Ecto neural progenitor cell (in vitro differentiated cells): ENCODE measurements at places on chromosomes 11 and 22.
A peak's percentile ranks its signal among the peaks of the same experiment; 100 is the strongest.

DNA sequence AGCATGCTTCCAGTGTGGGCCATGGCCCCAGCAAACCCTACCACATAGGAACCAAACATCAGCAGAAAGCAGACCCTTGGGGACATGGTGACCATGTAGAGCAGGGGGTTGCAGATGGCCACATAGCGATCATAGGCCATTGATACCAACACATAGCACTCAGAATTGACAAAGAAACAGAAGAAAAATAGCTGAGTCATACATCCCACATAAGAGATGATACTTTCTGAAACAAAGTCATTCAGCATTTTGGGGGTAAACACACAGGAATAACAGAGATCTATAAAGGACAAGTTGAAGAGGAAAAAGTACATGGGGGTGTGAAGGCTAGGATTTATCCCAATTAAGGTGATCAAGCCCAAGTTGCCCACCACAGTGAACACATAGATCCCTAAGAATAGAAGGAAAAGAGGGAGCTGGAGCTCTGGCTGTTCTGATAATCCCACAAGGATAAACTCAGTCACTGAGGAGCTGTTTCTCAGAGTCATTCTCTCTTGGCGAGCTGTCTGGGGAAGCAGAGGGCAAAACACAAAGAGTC is at the start of gene OR8B4:
TSS of gene OR8B4 (minus strand) at position 488 of the 538 bp plus-strand sequence. CDS start at position 488, 0 bp downstream.
- no peak for DNase-seq

DNA sequence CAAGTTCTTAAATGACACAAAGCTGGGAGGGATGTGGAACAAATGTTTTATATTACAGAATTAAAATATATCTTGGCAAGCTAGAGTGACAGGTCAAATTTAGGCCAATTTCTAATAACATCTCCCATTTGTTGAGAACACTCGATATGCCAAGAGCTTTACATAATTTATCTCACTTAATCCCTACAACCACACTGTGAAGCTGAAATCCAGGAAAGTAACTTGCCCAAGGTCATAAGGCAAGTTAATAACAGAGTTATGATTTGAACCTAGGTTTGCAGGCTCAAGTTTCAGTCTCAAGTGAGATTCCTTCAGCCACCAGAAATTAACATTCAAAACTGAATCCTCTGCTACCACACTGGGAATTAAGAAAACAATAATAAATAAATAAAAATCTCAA is 38.3 kb downstream of the RAB30 start:
- no peak for DNase-seq

- DNase-seq: no peak
Observed at GRCh38 chr11:94396282-94396681, 4.9 kb downstream of the GPR83 start.

DNA sequence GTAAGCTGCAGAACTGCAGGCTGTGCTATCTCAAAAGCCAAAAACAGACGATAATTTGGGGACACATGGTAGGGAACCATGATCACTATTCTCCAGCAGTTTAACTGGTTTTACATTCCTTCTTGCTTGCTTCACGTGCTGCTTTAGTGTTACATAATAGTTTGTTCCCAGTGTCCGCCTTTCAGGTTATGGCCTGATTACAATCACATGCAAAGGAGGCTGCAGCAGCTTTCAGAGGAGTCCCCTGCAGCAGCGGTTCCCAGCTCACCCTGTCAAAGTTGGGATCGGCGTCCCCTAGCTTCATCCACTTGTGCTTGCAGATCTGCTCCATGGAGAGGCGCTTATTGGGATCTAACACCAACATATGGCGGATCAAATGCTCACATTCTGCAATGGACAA is 39.2 kb upstream of the APOA1 start:
- DNase-seq: no peak

DNA sequence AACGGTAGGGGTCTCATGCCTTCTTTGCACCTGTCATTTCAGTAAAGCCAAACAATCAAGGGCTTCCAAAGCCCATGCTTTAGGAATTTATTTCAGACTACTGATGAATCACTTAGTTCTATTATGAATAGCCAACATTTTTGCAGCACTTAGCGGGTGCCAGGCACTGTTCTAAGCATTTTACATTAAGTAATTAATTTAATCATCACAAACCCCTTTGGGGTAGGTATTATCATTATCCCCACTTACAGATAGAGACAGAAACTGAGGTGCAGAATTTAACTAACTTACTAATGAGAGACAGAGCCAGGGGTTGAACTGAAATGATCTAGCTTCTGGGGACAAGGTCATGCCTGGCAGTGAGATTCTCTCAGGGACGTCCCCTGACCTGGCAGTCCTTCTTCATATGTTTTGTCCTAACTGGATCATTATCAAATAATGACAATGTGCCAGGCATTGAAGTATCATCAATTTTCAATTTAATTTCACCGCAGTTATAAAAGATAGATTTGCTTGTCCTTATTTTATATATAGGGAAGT is 31.7 kb upstream of the NAV2 start:
- no peak for DNase-seq

GRCh38 chr11:132080127-132080526 is 709.7 kb downstream of the NTM start:
- no peak for DNase-seq

GRCh38 chr11:70398834-70399680 is 728 bp downstream of the CTTN start:
- DNase-seq: no peak

- peak; percentile 21 for DNase-seq
Observed at GRCh38 chr11:1194977-1195681, 27.7 kb upstream of the MUC5B start.

DNA sequence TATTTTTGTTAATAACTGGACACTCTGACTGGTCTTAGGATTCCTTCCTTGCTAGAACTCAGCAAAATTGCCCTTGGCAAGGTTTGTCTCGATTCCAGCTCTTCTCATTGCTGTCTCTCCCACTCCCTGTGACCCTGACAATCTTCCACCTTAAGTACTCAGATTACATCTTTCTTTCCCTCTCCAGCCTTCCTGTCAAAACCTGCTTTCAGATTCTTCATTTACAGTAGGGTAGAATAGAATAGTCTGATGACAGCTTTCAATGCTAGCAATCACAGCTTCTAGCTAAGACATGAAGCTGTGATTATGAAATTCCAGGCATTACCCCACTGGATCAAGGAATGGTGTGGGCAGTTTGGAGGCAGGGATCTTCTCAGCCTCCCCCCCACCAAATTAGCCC is 39.2 kb upstream of the LMO2 start:
- no peak for DNase-seq

GRCh38 chr11:44930588-44931302 is 19.9 kb downstream of the TP53I11 start:
- DNase-seq: no peak

DNA sequence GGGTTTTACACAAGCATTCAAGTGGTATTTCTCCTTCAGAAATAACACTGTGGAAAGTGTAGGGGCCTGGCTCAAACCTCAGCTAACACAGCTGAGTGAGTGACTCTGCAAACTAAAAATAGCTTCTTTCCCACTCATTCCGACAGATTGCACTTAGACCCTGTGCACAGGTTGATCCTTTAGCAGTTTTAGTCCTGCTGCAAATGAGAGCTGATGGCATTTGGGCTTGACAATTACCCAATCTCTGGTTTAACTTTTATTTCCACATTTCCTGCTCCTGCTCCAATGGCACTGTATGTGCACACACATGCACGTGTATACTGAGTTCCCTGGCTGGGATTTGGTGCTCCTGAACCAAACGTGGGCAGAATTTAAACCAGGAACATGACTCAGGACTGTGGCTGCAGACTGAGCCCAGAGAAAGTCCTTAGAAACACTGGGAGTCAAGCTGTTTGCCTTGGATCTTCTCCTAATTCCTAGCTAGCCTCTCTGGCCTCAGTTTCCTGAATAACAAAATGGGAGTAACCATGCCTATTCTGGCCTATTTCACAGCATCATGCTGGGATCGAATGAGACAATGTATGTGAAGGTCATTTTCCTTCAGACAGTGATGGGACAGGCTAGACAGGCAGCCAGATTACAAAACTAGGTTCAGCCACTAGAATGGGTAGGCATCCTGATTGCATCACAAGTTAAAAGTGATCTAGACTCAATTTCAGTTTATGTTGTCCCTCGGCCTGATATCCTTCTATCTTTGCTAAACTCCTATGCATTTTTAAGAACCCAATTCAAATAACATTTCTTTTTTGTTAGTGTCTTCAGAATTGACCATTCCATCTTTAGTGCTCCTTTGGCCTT is 58.2 kb downstream of the SERGEF start:
- DNase-seq: no peak

GRCh38 chr22:45670981-45671782 is 452 bp upstream of the ATXN10 start:
- DNase-seq: peak; percentile 58

DNA sequence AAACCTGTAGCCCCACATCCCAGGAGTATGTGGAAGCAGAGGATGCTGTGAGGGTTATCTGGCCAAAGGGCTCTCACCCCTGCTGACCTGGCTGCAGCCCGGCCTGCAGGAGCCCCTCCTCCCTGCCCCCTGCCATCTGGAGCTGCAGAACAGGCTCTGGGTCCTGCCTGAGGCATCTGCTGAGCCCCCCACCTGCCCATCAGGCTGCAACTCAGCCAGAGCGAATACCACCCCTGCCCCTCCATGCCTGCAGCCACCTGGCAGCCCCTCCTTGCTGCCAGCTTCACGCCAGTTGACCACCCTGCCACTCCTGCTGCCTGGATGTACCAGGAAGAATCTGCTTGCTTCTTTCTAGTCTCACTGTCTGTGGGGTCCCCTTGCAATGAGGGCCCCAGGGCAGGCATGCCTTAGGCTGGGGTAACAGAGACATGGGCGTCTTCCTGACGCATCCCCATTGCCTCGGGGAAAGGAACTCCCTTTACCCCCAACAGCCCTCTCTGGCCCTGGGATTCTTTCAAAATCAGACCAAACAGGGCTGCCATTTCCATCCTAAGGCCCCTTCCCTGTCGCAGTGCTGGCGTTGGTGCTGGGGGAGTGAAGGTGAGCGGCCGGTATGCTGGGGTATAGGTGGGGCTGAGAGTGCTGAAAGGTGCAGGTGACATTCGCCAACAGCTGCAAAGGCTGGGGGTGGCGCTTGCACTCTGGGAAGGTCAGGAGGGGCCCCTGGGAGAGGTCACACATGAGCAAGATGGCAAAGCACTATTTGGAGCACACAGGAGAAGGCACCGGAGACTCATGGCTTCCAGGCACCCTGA is 1334.6 kb downstream of the TBC1D22A start:
- no peak for DNase-seq

- DNase-seq: peak; percentile 71
Observed at GRCh38 chr11:6604081-6604626, 580 bp downstream of the ILK start.

DNA sequence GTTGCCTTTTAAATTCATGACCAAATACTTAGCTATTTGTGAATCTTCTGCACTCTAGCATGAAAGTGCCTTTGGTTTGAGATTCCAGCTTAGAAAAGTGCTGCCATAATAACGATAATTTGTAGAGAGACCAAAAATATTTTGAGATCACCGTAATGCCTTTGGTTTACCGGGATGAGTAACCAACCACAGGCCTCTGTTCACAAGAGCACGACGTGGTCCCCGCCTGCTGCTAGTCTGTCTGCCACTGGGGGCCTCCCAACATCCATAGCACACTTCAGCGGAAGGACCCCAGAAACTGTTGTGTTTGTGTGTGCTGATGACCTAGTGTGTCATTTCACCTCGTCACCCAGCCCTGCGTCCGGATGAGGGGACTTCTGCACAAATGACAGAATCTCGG is 67.0 kb upstream of the RASSF10 start:
- DNase-seq: no peak

DNA sequence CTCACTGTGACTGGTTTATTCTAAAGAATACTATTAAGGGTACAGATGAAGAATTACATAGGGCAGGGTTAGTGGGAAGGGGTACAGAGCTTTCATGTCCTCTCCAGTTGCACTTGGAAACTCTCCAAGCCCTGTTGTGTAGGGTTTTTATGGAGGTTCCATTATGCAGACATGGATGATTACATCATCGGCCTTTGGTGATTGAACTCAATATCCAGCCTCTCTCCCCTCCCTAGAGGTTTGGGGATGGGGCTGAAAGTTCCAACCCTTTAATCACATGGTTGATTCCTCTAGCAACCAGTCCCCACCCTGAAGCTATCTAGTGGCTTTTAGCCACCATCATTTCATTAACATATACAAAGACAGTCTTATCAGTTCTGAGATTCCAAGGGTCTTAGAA is 472.6 kb downstream of the BUD13 start:
- DNase-seq: no peak

DNA sequence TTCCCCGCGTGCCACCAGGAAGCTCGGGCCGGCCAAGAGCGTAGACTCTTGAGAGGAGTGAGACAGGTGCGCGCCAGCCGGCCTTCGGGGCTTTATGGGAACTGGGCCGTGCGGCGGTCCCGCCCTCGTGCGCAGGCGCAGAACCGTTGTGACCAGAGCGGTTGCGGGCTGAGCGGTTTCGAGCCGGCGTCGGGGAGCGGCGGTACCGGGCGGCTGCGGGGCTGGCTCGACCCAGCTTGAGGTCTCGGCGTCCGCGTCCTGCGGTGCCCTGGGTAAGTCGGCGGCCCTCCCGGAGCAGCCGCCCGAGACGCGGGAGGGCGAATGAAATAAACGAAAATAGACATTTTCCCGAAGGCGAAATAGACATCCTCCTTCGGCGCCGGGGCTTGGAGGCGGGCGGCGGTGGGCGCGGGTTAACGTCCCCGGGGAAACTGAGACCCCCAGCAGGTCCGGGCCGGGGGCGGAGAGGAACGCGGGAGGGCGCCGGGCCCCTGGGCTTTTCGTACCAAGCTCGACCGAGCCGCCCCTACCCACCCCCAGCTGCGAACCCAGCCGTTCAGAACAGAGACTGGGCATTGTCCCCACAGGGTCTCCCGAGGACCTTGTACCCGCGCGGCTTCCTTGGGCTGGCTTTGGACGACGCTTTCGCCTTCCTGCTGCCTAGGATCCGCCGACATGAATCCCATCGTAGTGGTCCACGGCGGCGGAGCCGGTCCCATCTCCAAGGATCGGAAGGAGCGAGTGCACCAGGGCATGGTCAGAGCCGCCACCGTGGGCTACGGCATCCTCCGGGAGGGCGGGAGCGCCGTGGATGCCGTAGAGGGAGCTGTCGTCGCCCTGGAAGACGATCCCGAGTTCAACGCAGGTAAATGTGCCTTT is at the start of gene ASRGL1:
TSS of gene ASRGL1 (plus strand) at position 146 of the 879 bp plus-strand sequence. CDS start at position 676, 530 bp downstream.
- peak; percentile 91 for DNase-seq

- DNase-seq: peak; percentile 28
Observed at GRCh38 chr11:69233744-69234570, 60.0 kb upstream of the MYEOV start.

GRCh38 chr22:31970490-31971444 is 26.4 kb downstream of the YWHAH start:
- DNase-seq: peak; percentile 97

DNA sequence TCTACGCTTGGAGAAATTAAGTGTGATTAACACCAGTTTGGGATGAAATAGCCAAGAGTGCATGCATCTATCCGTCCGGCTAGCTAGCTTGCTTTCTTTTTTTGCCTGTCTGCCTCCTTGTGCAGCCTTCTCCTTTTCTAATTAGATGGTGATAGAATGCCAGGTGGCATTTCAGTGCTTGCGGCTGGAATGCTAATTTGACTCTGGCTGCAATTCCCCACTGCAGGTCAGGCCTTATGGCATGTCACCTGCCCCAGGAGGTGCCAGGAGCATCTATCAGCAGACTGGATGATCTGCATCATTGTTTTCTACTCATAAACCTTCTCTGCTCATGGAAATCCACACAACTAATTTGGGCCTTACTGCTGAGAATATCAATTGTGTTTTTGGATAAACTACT is 51.1 kb upstream of the CABP7 start:
- DNase-seq: no peak
